ENCODE measurements at places on chromosomes 1 and 21. TPM values are rescaled to one million over a fixed set of nuclear protein-coding genes. Genes with fewer than 3 reads are reported as not detected.

The UFC1 gene
- 72.9 TPM for total RNA-seq

The OLIG2 gene
- total RNA-seq = not detected

The OR2L13 gene
- not detected for total RNA-seq

The KIF26B gene
- 9.8 TPM for total RNA-seq

The HOOK1 gene
- total RNA-seq = not detected

The OR2T27 gene
- total RNA-seq = not detected

The DONSON gene
- total RNA-seq = 52.2 TPM

The PRAMEF18 gene
- total RNA-seq = not detected

The CFAP57 gene
- 4.1 TPM for total RNA-seq

The S100A7 gene
- total RNA-seq = not detected

The SMIM1 gene
- 20.1 TPM for total RNA-seq

The FOXO6 gene
- total RNA-seq = 1.5 TPM

The MACO1 gene
- total RNA-seq = 84.0 TPM
